Osteocyte (in vitro differentiated cells): ENCODE measurements at places on chromosomes 3 and 15. TPM values are rescaled to one million over a fixed set of nuclear protein-coding genes. Genes with fewer than 3 reads are reported as not detected.

The ZIC1 gene
- 89.9 and 96.9 TPM in 2 replicates for total RNA-seq

The SLC24A5 gene
- not detected in 2 replicates for total RNA-seq

The BSN gene
- 0.64 and 0.81 TPM in 2 replicates for total RNA-seq

The ZPLD1 gene
- not detected in 2 replicates for total RNA-seq

The GALK2 gene
- 23.7 and 26.4 TPM in 2 replicates for total RNA-seq

The PLSCR5 gene
- not detected in 2 replicates for total RNA-seq

The MGLL gene
- total RNA-seq = 102 and 112 TPM in 2 replicates

The ROPN1 gene
- total RNA-seq = not detected in 2 replicates

The CLEC3B gene
- 166 and 181 TPM in 2 replicates for total RNA-seq

The TMEM207 gene
- total RNA-seq = not detected in 2 replicates

DNA sequence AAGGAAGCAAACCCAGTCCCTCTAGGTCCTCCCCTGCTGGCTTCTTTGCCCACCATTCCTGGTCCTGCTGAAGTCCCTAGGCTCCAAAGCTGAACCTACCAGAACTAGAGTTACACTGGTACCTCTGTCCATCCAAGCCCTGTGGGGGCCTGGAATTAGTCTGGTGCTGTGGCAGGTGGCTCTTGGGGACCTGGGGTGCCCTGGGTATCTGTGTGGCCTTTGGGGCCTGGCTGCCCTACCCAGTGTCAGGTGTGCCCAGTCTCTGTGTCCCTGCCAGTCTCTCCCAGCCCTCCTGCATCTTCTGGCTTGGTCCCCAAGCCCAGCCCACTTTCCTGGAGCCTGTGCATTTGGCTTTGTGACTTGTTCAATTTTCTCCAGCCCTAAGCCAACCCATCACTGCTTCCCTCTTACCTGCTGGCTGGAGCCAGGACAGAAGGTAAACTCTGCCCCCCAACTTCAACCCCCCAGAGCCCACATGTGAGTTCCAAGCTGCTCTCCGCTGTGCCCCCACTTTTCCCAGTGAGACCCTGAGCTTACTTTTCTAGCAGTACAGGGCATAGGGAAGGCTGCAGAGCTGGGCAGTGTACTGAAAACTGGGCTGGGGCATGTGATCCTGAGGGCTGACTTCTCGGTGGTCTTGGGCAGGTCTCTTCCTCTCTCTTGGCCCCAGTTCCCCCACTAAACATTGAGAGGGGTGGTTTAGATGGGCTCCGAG, 28.3 kb upstream of the HHATL start:
- H3K27me3 ChIP-seq = peaks cover 25% of the 10 kb centered on the region
- peak; percentile 56 for DNase-seq
- H3K27ac ChIP-seq = no peak overlapping the region
- no peaks in the 10 kb centered on the region for H3K36me3 ChIP-seq

DNA sequence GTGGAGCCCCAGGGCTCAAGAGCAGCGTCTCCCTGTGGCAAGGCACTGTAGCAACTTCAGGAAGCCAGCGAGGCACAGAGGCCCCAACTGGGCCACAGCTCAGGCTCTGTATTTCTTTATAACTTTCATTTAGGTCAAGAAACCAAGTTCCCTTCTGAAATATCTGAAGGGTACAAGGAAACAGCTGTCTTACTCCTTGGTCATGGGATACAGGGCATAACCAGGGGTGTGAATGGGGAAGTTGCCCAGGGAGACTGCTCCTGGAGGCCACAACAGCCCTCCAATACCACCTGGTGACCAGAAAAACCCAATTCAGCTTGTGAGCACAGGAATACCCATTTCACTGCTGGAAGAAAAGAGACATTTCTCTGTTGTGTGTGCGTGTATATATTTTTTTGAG, 13.3 kb upstream of the SPTBN5 start:
- DNase-seq = no peak
- H3K36me3 ChIP-seq = peaks cover 25% of the 10 kb centered on the region
- H3K27me3 ChIP-seq = no peaks in the 10 kb centered on the region
- H3K27ac ChIP-seq = no peak overlapping the region

- DNase-seq = no peak
- H3K4me1 ChIP-seq = peaks cover 7% of the 10 kb centered on the region
- H3K27ac ChIP-seq = no peak overlapping the region
- no peaks in the 10 kb centered on the region for H3K36me3 ChIP-seq
Measured at GRCh38 chr3:172698631-172699030, 12.2 kb downstream of the NCEH1 start.

- peak overlapping the region; percentile 79 for H3K27ac ChIP-seq
- H3K36me3 ChIP-seq = peaks cover 18% of the 10 kb centered on the region
- H3K27me3 ChIP-seq = no peaks in the 10 kb centered on the region
- H3K4me3 ChIP-seq = no peak overlapping the region
Measured at GRCh38 chr15:80776420-80777045, 2.6 kb upstream of the CEMIP start.

GRCh38 chr15:80578871-80579270, 116.2 kb upstream of the ABHD17C start:
- peaks cover 23% of the 10 kb centered on the region for H3K4me1 ChIP-seq
- H3K27ac ChIP-seq = no peak overlapping the region
- no peaks in the 10 kb centered on the region for H3K27me3 ChIP-seq
- DNase-seq = no peak
- H3K36me3 ChIP-seq = peaks cover 58% of the 10 kb centered on the region

DNA sequence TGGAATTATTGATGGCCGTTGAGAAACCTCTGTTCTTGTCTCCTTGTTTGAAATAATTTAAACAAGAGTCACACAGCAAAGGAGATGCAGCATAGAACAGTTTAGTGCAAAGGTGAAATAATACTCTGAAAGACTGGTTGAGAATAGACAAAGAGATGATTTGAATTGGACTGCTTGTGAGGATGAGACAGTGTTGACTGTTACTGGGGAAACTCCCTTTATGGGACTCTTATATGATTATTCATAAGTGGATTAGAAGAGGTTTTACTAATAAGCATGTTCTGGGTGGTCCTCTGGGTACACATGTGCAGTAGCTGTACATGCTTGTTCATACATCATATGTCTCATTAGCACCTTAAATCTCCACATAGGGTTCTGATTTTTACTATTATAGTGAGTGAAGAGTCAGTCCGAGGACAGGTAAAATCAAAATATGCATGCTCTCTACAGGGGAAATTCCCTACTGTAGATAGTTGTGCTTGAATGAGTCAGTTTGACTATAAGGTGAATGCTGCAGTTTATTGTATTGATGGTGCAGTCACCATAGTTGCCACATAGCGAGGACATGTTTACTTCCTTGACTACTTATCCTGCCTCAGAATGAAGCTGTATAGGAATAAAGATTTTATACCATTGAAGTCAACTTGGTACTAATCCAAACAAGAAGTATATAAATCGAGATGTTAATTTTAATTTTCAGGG, 498.7 kb downstream of the CNTN6 start:
- H3K4me1 ChIP-seq = peaks cover 4% of the 10 kb centered on the region
- no peak overlapping the region for H3K4me3 ChIP-seq
- peaks cover 3% of the 10 kb centered on the region for H3K36me3 ChIP-seq
- H3K27me3 ChIP-seq = no peaks in the 10 kb centered on the region
- no peak for DNase-seq
- no peak overlapping the region for H3K27ac ChIP-seq

DNA sequence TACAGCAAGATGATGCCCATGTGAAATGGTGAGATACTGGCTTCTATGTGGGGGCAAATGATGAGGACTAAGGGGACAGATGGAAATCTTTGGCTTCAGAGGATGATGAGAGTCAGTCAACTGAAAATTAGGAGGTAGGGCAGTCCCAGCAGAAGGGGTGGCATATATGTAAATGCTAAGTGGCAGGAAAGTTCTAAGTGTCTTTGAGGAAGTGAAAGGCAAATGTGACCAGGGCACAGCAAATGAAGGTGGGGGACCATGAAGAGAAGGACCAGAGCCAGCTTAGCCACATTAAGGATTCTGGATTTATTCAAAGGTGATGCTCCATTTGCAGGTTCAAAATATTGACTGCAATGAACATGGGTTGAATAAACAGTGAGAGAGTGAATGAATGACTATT, 29.2 kb upstream of the LIMD1 start:
- H3K36me3 ChIP-seq = peaks cover 2% of the 10 kb centered on the region
- no peak overlapping the region for H3K4me3 ChIP-seq
- H3K4me1 ChIP-seq = peaks cover 9% of the 10 kb centered on the region
- no peaks in the 10 kb centered on the region for H3K27me3 ChIP-seq

DNA sequence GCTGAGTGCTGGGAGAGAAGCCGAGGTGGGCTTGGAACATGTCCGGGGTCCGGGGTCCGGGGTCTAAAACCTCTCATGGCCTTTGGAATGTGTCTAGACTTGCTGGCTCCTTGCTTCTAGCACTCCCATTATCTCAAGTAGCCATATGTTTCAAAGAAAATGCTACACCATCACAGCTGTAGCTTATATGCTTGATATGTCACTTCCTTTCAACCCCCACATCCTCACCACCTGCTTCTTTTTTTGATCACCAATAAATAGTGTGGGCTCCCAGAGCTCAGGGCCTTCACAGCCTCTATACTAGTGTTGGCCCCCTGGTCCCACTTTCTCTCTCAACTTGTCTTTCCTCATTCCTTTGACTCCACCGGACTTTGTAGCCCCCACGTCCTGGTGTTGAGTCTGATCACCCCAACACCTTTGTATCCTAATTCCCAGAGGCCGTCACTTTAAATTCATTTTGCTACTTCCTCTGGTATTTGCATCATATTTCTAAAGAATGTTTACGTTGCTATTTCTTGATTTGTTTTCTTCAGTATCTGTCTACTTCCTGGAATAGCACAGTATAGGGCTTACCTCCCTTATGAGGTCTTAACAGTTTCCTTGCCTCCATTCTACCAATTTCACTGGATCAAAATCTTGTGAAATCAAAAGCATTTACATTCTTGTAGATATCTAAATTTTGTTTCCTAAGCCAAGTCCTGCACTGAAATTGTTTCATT, 71.9 kb upstream of the CHRNB4 start:
- no peaks in the 10 kb centered on the region for H3K36me3 ChIP-seq
- peaks cover 43% of the 10 kb centered on the region for H3K27me3 ChIP-seq
- DNase-seq = no peak
- peaks cover 7% of the 10 kb centered on the region for H3K4me1 ChIP-seq

- peaks cover 16% of the 10 kb centered on the region for H3K27me3 ChIP-seq
- H3K4me3 ChIP-seq = no peak overlapping the region
- H3K4me1 ChIP-seq = peaks cover 9% of the 10 kb centered on the region
Measured at GRCh38 chr3:194300936-194301335, 50.2 kb downstream of the CPN2 start.

DNA sequence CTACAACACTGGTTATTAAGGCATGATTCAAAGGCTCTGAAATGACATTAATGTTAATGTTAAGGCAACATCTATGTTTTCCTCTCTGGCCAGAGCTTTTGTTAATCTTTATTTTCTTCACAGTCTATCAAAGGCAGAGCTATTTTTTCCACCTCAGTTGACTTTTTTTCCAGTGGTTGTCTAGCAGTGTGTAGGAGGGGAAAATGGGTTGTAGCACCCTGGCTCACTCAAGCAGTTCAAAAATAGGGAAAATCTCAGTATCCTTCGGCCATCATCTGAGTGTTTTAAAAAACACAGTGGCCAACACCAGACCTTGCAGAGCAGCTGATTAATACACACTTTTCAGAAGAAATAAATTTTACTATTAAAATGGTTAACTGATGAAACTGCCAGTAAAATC, 21.4 kb downstream of the CBLB start:
- peaks cover 11% of the 10 kb centered on the region for H3K4me1 ChIP-seq
- no peaks in the 10 kb centered on the region for H3K27me3 ChIP-seq
- no peak overlapping the region for H3K4me3 ChIP-seq
- peaks cover 26% of the 10 kb centered on the region for H3K36me3 ChIP-seq
- DNase-seq = no peak

- no peak overlapping the region for H3K27ac ChIP-seq
- H3K4me3 ChIP-seq = no peak overlapping the region
Measured at GRCh38 chr3:101229681-101230080, 90.7 kb downstream of the IMPG2 start.

- no peak for DNase-seq
- no peak overlapping the region for H3K4me3 ChIP-seq
- H3K27ac ChIP-seq = no peak overlapping the region
- H3K4me1 ChIP-seq = peaks cover 1% of the 10 kb centered on the region
- no peaks in the 10 kb centered on the region for H3K27me3 ChIP-seq
Measured at GRCh38 chr3:56796202-56796601, 5.5 kb downstream of the ARHGEF3 start.

DNA sequence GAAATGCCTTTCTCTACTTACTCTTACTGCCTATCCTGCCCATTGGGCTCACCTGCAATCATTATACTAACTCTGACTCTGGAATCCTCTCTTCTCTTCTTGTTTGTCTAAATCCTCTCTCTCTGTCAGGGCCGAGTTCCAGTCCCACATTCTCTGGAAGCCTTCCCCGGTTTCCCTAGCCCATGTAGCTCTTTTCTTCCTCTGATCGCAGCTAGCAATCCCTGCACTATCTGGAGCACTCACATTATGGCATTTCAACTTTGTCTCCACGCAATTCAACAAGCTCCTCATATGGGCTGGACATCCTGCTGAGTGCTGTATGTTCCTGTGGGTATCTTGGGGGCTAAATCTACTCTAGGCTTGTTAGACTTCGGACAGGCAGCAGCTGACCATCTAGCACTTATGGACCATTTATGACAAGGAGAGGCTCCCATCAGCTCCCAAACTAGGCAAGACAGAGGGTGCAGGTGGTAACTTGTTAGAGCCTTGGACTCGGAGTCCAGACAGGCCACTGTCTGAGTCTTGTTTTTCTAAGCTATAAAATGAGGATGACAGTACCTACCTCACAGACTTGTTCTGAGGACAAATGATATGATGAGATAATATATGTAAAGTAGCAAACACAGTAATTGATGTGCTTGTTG, 58.3 kb downstream of the EPHB3 start:
- H3K4me1 ChIP-seq = peaks cover 3% of the 10 kb centered on the region
- H3K27me3 ChIP-seq = peaks cover 27% of the 10 kb centered on the region
- no peak for DNase-seq
- H3K36me3 ChIP-seq = peaks cover 2% of the 10 kb centered on the region
- no peak overlapping the region for H3K27ac ChIP-seq

DNA sequence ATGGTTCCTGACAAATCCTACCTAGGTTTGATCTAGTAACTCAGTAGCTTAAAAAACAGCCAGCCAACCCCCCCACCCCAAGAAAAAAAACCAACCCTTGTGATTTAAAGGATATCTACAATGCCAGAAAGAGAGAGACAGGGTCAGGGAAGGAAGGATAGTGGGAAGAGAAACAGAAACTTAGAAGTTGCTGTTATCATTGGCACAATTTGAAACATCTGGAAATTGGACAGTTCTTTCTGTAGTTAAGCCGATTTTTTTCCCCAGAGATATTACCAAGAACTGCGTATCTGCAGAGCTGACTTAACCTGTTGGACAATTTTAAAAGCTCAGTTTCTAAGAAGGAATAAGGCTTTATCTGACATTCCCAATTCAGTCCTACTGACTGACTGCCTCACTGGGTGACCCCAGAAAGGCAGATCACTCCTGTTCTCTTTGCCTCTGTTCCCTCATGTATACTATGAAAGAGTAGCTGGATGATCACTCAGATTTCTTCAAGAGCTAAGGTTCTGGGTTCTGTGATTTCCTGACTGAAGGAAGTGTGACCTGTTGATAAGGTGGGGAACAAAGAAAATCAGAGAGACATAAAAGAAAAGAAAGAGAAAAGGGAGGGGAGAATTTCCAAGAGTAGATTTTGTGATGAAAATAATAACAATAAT, 128.3 kb downstream of the MAP2K5 start:
- no peak overlapping the region for H3K27ac ChIP-seq
- H3K36me3 ChIP-seq = peaks cover 20% of the 10 kb centered on the region
- no peaks in the 10 kb centered on the region for H3K27me3 ChIP-seq
- peaks cover 2% of the 10 kb centered on the region for H3K4me1 ChIP-seq
- H3K4me3 ChIP-seq = no peak overlapping the region

- no peak overlapping the region for H3K27ac ChIP-seq
- H3K4me3 ChIP-seq = no peak overlapping the region
- H3K36me3 ChIP-seq = peaks cover 21% of the 10 kb centered on the region
- DNase-seq = no peak
Measured at GRCh38 chr3:127692501-127693335, 20.0 kb downstream of the ABTB1 start.
